ENCODE measurements at places on chromosomes 7 and 10.

DNA sequence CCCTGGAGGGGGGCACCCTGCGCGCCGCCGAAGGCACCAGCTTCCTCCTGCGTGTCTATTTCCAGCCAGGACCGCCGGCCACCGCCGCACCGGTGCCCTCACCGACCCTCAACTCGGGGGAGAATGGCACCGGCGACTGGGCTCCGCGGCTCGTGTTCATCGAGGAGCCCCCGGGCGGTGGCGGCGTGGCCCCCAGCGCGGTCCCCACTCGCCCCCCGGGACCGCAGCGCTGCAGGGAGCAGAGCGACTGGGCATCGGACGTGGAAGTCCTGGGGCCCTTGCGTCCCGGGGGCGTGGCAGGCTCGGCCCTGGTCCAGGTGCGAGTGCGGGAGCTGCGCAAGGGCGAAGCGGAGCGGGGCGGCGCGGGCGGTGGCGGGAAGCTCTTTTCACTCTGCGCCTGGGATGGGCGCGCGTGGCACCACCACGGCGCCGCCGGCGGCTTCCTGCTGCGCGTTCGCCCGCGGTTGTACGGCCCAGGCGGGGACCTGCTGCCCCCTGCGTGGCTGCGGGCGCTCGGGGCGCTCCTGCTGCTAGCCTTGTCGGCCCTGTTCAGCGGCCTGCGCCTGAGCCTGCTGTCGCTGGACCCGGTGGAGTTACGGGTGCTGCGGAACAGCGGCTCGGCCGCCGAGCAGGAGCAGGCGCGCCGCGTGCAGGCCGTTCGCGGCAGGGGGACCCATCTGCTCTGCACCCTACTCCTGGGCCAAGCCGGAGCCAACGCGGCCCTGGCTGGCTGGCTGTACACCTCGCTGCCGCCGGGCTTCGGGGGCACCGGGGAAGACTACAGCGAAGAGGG lies 594 bp downstream of the CNNM1 start:
- no peak for DNase-seq

GRCh38 chr10:112229096-112229495 lies 45.5 kb upstream of the GPAM start:
- no peak for DNase-seq

GRCh38 chr7:5395246-5395645 lies 28.4 kb downstream of the TNRC18 start:
- no peak for DNase-seq

GRCh38 chr7:128743112-128743772 lies 4.1 kb downstream of the CALU start:
- DNase-seq = no peak

GRCh38 chr10:61842755-61843497 lies 58.6 kb upstream of the ARID5B start:
- no peak for DNase-seq

DNA sequence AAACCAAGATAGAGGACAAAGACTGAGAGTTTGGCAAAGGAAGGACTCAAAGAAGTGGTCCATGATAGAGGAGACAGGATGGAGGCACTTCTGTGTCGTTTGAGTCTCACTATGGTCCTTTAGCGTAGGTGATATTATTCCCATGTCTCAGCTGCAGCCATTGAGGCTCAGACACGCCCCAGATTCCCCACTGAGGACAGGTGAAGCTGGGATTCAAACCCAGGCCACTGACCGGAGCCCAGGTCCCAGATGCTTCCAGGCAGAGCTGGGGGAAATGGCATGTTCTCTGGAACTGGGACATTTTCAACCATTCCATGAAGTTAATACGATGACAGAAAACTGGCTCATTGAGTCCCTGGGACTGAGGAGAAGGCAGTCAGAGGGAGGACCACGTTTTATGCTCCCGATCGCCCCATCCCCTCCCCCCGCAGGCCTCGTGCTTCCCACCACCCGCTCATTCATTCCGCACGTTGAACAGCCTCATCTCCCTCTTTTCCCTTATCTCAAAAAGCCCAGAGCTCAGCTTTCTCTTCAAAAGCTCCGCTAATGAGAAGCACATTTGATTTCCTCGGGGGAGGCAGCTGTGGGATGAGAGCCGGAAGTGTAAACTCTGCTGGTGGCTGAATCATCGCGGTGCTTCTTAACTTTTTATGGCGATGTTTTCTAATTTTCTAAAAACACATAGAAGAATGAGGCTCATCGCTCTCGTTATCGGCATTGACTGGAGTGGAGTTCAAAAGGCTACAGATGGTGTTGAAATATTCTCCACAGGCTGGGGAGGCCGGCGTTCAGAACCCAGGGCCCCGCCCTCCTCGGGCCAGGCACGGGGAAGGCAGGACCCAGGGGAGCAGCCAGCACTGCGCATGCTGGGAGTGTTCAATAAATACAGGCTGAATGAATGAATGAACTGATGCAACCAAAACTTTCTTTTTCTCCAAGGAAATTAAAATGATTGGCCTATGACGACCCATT lies 64.0 kb downstream of the OAT start:
- no peak for DNase-seq

DNA sequence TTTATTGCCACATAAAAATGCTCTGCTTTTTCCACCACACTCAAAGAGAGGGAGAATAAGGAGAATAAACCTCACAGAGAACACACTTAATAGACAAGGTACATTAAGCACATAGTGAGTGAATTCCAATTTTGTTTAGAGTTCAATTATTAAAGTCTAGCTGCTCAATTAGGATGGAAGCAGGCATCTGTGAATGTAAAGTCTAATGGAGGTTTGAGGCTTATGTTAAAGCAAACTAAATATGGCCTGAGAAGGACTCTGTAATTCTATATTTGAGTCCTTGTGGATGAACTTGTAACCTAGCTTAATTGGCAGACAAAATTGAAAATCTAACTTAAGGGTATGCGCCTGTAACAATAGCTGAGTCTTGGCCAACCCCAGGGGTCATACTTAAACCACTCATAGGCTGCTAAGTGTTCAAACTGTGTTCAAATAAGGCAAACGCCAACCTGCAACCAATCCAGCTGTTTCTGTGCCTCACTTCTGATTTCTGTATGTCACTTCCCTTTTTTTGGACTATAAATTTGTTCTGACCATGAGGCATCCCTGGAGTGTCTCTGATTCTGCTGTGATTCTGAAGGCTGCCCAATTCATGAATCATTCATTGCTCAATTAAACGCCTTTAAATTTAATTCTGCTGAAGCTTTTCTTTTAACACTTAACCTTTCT lies 31.3 kb upstream of the NME8 start:
- no peak for DNase-seq

DNA sequence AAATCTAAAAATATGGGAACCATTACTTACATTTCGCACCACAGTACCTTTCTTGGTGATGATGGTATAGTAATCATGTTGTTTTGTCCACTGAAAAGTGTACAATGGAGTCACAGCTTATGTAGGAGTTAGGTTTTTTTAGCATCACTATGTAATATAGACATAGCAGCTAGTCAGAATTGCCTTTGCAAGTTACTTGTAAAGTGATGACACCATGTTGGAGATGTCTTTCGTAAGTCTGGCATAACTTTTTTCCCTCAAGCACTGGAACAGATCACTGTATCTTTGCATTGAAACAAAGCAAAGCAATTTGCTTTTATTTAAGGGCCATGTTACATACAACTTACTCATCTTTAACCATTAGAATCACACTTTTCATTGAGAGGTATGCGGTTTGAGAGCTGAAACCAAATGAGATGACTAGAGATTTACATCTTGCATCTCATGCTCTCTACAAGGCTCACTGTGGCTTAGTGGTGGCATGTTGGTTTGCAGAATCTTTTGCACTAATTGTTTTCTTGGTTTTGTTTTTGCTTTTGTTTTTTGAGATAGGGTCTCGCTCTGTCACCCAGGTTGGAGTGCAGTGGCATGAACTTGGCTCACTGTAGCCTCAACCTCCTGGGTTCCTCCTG lies 18.3 kb downstream of the UBN2 start:
- DNase-seq = no peak

DNA sequence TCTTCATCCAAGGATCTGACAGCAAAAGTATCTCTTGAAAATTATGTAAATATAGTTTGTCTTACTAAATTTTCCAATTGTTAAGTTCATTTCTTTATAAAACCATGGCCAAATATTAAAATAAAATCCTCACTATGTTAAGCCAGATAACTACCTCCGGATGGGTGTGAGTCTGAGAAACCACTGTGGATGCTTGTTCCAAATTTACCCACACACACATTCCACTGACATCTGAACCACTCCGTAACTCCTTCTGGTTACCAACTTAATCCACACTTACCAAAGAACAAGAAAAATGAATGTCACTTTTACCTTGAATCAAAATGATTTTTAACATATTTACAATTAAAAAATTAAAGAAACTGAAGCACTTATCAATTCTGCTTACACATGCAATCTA lies 19.7 kb downstream of the CYTH3 start:
- DNase-seq = no peak

GRCh38 chr10:3904419-3904960 lies 119.5 kb upstream of the KLF6 start:
- DNase-seq = no peak

- DNase-seq = no peak
Measured at GRCh38 chr10:33388785-33389184, 54.3 kb upstream of the NRP1 start.

DNA sequence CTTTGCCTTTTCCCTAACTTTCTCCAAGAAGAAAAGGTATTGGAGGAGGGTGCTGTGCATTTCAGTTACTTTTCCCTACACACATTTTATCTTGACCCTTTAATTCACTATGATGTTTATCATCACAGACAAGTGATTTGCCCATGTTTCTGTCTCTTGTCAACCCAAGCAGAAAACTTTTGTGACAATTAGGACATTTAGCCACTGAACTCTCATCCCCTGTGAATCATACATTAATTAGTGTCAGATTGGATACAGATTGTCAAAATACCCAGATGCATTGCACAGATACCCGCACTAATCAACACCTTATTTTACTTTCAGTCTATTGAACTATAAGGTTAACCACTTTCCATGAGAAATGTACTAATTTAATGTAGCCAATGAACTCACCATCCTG lies 912.9 kb downstream of the SORCS1 start:
- no peak for DNase-seq

DNA sequence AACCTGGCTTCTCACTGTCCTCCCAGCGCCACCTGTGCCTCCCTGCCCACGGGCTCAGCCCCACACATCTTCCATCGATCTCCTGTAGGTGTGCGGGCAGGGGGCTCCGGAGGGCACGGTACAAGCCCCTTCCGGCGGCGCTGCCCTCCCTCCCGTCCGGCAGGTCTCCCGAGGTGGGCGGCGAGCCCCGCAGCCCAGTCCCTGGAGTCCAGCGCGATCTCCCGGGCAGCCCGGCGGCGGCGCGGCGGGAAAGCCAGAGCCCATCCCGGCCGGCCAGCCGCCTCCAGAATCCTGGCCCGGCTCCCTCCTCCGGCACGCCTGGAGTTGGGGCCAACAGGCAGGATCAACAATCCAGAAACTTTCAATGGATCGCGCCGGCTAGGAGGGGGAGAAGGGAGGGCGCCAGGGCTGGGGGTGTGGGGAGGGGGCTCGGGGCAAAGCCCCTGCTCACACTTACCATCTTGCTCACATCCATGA lies 100.1 kb downstream of the HIP1 start:
- no peak for DNase-seq

- DNase-seq = no peak
Measured at GRCh38 chr7:127594490-127594889, 954 bp downstream of the FSCN3 start.

GRCh38 chr10:97729014-97729413 lies 7.9 kb upstream of the ZFYVE27 start:
- DNase-seq = no peak
